ENCODE measurements at places on chromosomes 12 and 14.
A peak's percentile ranks its signal among the peaks of the same experiment; 100 is the strongest.

DNA sequence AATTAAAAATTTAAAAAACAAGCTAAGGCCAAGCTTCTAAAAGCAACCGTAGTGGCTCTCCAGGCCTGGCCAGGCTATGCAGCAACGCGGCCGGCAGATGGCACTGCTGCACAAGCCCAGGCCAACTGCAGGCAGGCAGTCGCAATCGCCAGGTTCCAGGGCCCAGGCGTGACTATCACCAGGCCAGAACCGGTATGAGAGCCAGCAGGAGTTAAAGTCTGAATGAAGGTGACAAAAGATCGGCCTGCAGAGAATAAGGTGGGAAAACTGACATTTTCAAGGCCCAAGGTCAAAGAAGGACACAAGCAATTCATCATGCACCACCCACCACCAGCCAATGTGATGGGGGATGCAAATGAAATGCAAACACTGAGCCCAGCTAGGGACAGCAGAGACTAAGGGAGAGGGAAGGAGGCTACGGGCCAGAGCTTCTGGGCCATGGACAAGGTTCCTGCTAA, 43.6 kb upstream of the ANO2 start:
- peak; percentile 8 for DNase-seq

- no peak for DNase-seq
Observed at GRCh38 chr14:101442451-101442850, 118.8 kb upstream of the DIO3 start.

- DNase-seq, result no peak
Observed at GRCh38 chr14:24181371-24182077, 7.1 kb downstream of the IPO4 start.

DNA sequence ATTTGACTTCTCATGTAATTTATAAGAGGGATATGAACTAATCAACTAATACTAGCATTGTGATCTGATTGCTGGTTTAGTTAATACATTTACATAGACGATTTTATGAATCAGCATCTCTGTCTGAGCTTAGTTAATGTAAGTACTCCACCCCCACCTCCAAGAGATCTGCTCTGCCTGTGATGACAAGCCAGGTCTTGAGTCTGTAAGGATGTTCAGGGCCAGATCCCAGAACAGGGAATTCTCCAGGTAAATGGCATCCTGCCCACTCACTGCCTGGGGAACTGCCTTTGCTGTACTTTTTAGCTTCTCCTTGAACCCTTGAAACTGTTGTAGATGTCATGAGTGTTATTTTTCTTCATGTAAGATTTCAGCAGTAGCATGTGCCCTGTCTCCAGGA, 289.8 kb downstream of the RGS6 start:
- no peak for DNase-seq

GRCh38 chr12:11607313-11608081, 42.0 kb upstream of the ETV6 start:
- DNase-seq, result no peak

DNA sequence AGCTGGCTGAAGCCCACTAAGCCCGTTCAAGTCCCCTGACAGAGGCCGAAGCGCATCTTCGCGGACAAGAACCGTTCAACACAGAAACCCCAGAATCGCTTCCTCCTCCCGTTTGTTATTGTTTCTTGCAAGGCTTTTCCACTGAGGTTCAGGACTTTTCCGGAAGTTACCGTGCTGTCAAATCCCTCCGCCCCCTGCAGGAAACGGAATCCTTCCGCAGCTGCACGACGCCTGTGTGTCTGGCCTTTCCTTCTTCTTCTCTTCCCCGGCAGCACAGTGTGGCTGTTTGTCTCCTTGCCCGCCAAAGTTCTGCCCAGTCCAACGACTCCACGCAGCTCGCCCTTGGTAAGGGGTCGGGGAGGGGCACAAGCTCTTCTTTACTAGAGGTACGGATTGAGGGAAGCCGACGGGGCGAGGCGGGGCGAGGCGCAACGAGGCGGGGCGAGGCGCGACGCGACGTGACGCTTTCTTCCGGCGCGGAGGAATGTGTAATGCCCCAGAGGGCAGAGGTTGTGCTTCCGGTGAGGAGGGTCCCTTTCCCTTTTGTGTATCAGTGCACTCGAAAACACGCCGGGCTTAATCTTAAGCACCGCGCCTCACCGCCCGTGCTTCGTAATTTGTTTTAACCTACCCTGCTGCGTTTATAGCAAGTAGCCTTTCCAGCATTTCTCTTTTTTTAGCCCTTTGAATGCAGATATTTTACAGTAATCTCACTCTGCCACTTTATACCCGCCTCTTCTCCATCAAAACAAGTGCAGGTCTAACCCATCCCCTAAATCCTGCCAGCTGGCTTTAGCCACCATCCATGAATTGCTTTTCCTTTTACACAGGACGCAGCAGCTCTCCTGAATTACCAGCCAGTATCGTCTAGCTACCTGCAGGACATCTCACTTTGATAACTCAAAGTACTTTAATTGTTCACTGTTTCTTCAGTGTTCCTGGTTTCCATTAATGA, at the start of gene KDM5A:
Gene KDM5A (minus strand): TSS at position 179 of the 955 bp plus-strand sequence. CDS start 229 bp downstream, outside the sequence.
- DNase-seq, result no peak

DNA sequence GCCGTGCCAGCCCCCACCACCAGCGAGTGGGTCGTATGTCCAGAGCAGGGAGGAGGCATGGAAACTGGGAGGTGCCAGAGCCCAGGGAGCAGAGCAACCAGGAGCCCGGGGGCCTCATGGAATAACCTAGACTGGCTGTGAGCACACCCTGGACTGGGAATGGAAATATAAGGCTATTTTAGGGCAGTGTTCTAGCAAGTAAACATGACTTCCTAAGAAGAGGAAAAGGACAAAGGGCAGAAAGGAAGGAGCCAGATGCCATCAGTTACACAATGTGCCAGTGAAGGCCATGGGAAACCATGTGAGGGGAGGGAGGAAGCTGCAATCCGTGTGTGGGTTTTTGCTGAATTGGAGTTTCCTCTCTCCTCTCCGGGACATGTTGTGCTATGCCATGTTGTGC, 18.7 kb upstream of the CPM start:
- no peak for DNase-seq

GRCh38 chr12:68446901-68447796, 115.0 kb upstream of the MDM1 start:
- DNase-seq, result no peak

- DNase-seq, result no peak
Observed at GRCh38 chr12:2035431-2036055, 17.2 kb upstream of the CACNA1C start.

DNA sequence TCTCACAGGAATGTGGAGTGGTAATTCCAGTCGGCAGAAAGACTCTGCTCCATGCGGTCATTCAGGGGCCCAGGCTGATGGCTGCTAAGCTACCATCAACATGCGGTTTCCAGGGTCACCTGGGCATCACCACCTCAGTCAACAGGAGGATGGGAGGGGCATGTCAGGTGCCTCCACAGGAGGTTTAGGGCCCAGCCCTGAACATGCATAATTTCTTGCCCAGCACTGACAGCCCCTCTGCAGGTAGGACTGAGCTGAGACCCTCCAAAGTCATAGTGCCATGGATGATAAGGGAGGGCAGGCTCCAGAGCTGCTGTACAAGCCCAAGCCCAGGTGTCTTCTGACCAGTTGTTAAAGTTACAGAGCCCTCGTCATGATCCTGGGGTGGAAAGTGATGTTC, 244.0 kb upstream of the SFSWAP start:
- DNase-seq, result no peak

DNA sequence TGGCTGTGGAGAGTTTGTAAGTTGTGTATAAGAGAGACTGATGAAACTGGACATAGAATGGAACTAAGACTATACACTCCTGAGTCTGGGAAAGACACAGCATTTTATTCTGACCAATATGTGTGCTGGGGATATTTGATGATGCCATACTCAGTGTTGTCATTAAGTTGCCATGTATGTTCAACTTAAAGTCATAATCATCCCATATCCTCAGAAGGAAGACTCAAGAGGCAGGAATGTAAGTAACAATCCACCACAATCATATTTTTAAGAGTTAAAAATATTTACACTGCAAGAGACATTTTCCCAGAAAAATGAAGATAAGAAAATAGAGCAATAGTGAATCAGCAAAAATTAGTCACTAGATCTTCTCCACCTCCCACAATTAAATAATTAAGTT, 120.1 kb downstream of the MDGA2 start:
- no peak for DNase-seq

DNA sequence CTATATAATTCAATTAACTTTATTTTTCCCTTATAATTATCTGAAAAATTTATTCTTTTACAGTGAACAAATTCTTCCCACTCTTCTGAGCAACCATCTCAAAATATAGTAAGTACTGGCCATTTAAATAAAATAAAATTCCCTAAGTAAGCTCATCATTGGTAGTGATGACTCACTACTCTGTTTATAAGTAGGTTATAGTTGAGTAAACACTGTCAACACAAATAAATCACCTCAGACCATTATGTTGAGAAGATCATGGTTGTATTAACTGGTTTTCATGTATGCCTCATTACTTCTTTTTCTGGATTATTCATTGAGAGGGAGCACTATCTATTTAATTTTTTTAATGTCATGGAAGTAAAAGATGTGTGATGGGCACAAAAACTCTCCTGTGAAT, 220.5 kb downstream of the SEC23A start:
- DNase-seq, result no peak

DNA sequence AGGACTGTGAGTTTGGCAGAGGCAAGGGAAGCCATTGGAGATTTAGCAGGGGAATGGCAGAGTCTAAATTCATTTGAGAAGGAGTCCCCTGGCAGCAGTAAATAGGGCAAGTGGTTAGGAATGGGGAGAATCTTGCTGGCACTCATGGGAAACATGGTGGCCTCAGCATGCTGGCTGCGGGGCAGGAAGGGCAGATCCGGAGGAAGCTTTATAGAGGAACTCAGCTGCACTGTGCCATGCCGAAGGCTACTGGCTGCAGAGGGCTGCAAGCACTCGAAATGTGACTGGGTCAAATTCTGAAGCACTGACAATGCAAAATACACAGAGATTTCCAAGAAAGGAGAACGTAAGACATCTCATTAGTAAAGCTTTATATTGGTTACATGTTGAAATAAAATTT, 23.9 kb downstream of the CCNK start:
- DNase-seq, result no peak

DNA sequence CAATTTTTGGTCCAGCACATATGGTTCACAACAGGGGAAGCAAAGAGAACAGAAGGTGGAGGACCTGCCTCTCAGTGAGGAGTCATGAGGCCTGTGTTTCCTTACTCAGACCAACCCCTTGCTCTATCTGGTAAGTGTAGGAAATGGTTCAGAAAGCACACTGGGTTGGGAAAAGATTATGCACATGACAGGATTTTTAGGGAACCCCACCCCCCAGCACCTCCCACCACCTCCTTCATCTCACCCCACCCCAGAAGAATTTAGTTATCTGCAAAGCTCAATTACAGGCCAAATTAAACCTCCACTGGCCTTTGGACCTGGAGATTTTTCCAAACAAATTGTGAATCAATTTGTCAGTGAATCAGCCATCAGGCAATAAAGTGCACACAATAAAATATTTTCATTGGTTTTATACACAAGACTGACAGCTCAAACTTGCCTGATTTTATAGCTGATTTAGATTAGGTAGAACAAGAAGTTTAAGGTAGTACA, 132.8 kb downstream of the DACT1 start:
- DNase-seq, result no peak

- DNase-seq, result no peak
Observed at GRCh38 chr12:53482626-53483168, 16.6 kb downstream of the MAP3K12 start.

DNA sequence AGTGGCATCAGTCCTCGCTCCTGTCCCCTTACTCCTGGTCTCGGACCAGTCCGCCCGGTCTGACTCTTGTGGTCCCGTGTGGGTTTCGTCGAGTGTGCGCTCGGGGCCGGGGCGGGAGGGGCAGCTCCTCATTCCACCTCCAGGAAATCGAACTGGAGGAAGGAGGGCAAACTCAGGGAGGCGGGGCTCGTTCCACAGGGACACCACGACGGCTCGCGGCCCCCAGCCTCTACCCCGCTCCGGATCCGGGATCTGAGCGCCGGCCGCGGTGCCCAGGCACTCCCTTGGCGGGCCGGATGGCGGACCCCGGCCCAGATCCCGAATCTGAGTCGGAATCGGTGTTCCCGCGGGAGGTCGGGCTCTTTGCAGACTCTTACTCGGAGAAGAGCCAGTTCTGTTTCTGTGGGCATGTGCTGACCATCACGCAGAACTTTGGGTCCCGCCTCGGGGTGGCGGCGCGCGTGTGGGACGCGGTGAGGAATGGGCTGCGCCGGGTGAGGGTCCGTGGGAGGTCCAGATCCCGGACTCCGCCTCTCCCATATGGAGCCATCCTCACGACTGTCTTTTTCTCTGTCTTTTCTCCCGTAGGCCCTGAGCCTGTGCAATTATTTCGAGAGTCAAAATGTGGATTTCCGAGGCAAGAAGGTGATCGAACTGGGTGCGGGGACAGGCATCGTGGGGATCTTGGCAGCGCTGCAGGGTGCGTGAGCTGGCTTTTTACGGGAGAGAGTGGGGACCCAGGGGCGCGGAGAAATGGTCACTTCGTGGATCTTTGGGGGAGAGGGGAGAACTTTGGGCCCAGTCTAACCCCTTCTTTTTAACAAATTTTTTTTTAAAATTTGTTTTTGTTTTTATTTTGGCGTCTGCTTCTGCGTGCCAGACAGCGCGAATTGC, at the start of gene EEF1AKMT3:
Gene EEF1AKMT3 (plus strand): TSS at position 186 of the 894 bp plus-strand sequence. CDS start 111 bp downstream, at position 297.
- peak; percentile 37 for DNase-seq

DNA sequence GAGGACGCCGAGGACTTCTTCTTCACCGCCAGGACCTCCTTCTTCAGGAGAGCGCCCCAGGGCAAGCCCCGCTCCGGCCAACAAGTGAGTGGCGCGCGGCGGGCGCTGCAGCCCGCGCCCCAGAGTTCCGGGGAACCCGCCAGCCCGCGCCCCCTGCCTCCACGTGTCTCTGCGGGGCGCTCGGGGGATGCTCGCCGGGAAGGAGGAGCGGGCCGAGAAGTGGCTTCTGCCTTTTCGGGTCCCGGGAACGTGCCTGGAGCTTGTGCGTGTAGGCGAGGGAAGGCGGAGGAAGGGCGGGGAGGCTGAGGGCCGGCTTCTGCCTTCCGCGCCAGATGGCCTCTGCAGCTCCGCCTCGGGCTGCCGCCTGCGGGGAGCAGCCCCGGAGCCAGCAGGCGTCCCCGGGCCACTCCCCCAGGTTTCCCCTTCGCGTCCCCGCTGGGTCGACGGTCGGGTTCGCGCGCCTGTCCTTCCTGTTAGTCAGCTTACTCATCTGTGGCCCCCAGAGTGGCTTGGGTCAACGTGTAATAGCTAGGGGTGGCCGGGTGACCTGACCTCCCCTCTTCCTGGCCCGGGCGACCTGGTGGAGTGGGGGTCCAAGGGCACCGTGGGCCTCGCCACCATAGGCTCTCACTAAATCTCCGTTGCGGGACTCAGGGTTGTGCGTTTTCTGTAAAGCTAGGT, 505 bp downstream of the RASSF3 start:
- DNase-seq, result peak; percentile 77
